ENCODE measurements at places on chromosomes 1 and 21.

- no peaks in the 10 kb centered on the region for H3K36me3 ChIP-seq
- no peak overlapping the region for H3K4me3 ChIP-seq
- no peak for DNase-seq
- H3K27me3 ChIP-seq: no peaks in the 10 kb centered on the region
Observed at GRCh38 chr1:19949016-19949415, 25.6 kb upstream of the PLA2G2E start.

GRCh38 chr1:197924516-197925123 lies 7.4 kb downstream of the LHX9 start:
- H3K4me3 ChIP-seq: no peak overlapping the region
- peaks cover 43% of the 10 kb centered on the region for H3K27me3 ChIP-seq
- H3K27ac ChIP-seq: no peak overlapping the region
- H3K4me1 ChIP-seq: peaks cover 18% of the 10 kb centered on the region

DNA sequence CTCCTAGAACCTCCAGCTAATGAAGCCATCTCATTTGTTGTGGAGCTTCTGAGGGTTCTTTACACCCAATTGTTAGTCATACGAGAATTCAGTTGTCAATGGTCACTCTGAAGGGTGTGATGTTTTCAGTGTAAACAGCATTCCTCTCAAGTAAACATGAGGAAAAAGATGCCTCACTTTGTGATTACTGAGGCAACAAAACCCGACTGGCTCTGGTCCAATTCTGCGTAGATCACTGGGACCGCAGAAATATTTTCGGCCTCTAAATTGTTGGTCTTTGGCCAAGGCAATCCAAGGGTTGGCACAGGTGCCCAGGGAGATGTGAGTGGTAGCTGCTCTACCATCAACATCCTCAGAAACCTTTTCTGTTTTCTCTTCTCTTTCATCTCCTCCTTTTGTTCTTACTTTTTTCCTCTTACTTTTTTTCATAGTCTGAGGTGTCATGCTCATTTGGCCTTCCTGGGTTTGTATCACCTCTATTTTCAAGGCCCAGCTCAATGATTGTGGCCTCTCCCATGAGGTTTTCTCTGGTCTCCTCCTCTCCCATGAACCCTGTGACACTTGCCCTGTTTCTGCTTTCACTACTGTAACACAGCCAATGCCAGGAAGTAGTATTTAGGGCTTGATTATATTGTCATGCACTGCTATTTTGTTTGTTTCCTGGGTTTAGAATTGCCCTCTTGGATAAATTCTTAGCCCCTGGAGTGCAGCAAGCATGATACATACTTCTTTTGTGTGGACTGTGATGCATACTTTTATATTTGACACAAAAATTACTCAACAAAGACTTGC lies 221.9 kb downstream of the TNR start:
- H3K4me1 ChIP-seq: no peaks in the 10 kb centered on the region
- H3K27ac ChIP-seq: no peak overlapping the region
- no peak for DNase-seq
- H3K4me3 ChIP-seq: no peak overlapping the region
- no peaks in the 10 kb centered on the region for H3K27me3 ChIP-seq

DNA sequence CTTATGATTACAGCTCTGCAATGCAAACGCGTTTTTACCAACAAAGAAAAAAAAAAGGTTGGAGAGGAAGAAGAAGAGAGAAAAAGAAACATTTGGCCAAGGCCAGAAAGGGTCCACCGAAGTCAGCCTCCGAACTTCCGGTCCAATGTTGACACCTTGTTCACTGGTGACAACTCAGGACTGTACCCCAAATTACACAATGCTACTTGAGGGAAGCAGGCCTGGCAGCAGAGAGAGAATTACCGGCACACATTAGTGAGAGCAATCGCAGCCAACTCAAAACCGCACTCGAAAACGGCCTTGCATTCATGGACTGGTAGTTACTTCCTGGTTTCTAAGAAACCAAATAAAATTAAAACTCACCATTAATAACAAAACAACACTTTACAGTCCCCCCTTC lies 652.5 kb downstream of the KIF26B start:
- H3K27ac ChIP-seq: no peak overlapping the region
- no peak for DNase-seq
- no peaks in the 10 kb centered on the region for H3K27me3 ChIP-seq
- H3K4me3 ChIP-seq: no peak overlapping the region

DNA sequence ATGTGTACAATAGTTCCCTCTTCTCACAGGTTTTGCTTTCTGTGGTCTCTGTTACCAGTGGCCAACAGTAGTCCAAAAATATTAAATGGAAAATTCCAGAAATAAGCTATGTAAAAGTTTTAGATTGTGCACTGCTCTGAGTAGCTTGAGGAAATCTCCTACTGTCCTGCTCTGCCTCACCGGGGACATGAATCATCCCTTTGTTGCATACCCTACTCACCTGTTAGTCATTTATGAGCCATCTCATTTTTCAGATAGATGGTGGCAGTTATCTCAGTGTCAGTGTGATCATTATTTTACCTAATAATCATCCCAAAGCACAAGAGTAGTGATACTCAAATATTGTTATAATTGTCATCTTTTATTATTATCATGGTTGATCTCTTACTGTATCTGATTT lies 688.1 kb downstream of the PLA2G4A start:
- no peak for DNase-seq
- H3K36me3 ChIP-seq: no peaks in the 10 kb centered on the region
- no peaks in the 10 kb centered on the region for H3K27me3 ChIP-seq
- H3K27ac ChIP-seq: no peak overlapping the region

GRCh38 chr1:2240270-2241156 lies 12.4 kb downstream of the SKI start:
- H3K4me3 ChIP-seq: no peak overlapping the region
- H3K27me3 ChIP-seq: no peaks in the 10 kb centered on the region
- peak; percentile 31 for DNase-seq

DNA sequence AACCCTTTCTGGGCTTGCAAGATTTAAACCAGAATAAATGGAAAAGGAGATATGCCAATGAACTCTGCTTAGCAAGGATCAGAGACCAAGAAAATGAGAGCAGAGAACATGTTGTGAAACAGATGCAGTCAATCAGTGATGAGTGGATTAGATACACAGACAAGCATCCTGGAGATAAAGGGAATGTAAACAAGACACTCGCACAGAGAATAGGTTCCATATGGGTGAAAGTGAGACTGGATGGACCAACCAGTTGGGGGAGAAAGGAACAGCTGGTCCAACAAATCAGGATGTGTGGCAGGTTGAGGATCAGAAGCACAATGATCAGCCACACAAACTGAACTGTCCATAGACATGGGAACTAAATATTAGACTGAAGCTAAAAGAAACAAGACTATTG lies 338.2 kb downstream of the ASTN1 start:
- no peaks in the 10 kb centered on the region for H3K36me3 ChIP-seq
- H3K27me3 ChIP-seq: no peaks in the 10 kb centered on the region
- DNase-seq: no peak
- H3K4me1 ChIP-seq: no peaks in the 10 kb centered on the region

DNA sequence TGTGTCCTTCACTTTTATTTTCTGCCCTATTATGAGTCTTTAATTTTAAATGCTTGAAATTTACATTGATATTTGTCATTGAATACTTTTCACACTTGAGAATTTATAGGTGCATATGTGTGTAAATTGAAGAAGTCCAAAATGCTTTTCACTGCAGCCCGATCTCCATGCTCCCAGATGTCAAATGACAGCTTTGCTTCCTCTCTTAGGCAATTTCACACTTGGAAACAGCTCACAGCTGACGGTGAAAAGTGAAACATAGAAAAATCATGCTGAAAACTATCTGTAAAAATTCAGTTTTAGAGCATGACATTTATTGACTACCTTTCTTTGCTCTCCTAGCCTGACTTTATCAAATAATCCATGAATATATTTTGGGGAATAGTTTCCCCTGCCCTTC lies 196.0 kb downstream of the RPS6KC1 start:
- H3K27me3 ChIP-seq: no peaks in the 10 kb centered on the region
- H3K27ac ChIP-seq: no peak overlapping the region
- no peak for DNase-seq
- no peak overlapping the region for H3K4me3 ChIP-seq
- H3K4me1 ChIP-seq: no peaks in the 10 kb centered on the region

GRCh38 chr1:202811296-202812175 lies 782 bp downstream of the PCAT6 start:
- peaks cover 28% of the 10 kb centered on the region for H3K4me1 ChIP-seq
- H3K36me3 ChIP-seq: no peaks in the 10 kb centered on the region
- H3K27ac ChIP-seq: peak overlapping the region; percentile 49
- peak overlapping the region; percentile 93 for H3K4me3 ChIP-seq

GRCh38 chr1:16420424-16421118 lies 16.7 kb downstream of the SPATA21 start:
- H3K4me1 ChIP-seq: peaks cover 30% of the 10 kb centered on the region
- H3K4me3 ChIP-seq: no peak overlapping the region
- peak; percentile 73 for DNase-seq
- H3K27ac ChIP-seq: peak overlapping the region; percentile 36

- no peak overlapping the region for H3K4me3 ChIP-seq
- H3K36me3 ChIP-seq: no peaks in the 10 kb centered on the region
- H3K27ac ChIP-seq: no peak overlapping the region
- H3K4me1 ChIP-seq: no peaks in the 10 kb centered on the region
- no peak for DNase-seq
- no peaks in the 10 kb centered on the region for H3K27me3 ChIP-seq
Observed at GRCh38 chr21:27649323-27649722, 682.4 kb upstream of the ADAMTS5 start.

DNA sequence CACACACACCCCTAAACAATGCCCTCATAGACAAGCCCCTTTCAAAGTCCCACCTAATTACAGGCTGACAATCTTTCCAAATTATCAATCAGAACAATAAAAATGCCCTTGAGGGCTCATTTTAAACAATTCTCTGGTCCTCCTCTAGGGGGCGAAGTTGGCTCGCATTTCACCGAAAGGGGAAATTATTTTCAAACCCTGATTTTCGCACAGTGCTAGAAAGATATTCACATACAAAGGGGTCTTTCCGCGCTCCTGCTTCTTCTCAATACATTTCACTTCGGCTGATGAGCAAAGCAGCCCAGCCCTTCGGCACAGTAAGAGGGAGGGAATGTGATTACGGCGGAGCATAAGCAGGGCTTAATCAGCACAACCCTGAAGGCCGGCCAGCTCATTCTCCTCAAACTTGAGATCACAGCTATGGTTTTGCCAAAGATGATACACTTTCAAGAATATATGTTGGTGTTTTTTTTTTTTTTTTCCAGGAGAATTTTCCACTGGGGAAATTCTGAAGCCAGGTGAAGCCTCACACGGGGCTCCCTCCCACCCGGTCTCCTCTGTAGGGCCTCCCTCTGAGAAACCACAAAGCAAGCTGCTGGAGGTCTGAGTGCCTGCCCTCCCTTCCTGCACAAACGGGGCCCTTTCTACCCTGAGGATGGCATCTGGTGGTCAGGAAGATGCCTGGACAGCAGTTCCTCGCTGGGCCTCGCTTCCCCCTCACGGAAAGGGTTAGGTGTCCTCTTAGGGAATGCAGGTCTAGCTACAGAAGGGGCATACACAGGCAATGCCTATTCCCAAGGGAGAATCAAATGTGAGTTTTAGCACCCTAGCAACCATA lies 66.9 kb downstream of the GNG12 start:
- DNase-seq: peak; percentile 30
- H3K36me3 ChIP-seq: no peaks in the 10 kb centered on the region
- peaks cover 3% of the 10 kb centered on the region for H3K4me1 ChIP-seq
- H3K27ac ChIP-seq: no peak overlapping the region
- H3K27me3 ChIP-seq: peaks cover 6% of the 10 kb centered on the region
- no peak overlapping the region for H3K4me3 ChIP-seq

DNA sequence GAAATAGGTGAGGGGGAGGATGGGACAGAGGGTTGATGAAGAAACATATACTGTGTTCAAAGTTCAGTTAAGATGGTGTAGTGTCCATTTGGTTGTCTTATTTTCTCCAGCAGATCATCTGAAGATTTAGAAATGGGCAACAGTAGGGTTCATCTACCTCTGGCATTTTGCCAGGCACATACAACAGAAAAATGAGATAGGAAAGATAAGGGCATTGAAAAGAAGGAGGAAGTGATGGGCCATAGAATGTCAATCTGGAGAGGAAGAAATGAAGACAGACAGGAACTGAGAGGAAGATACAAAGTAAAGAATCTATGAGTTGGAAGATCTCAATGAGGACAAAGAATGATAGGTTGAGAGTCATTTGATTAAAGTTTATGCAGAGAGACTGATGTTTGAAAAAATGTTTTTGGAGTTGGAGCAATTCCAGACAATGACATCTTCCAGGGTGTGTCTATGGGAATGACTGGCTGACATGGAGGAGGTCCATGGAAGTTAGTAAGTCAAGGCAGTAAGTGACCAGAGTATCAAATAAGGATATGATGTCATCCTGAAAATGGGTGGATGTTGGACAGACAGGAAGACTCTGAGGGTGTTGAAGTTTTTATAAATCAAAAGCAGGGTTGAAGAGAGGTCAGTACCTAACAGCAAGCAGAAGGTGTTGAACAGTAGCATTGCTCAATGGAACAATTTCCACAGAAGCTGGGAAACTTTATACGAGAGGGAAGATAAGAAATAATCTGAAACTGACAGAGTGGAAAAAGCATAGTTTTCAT lies 18.7 kb upstream of the CD55 start:
- DNase-seq: no peak
- no peaks in the 10 kb centered on the region for H3K36me3 ChIP-seq
- no peak overlapping the region for H3K27ac ChIP-seq
- H3K4me3 ChIP-seq: no peak overlapping the region
